ENCODE measurements at places on chromosomes 6 and 20.

DNA sequence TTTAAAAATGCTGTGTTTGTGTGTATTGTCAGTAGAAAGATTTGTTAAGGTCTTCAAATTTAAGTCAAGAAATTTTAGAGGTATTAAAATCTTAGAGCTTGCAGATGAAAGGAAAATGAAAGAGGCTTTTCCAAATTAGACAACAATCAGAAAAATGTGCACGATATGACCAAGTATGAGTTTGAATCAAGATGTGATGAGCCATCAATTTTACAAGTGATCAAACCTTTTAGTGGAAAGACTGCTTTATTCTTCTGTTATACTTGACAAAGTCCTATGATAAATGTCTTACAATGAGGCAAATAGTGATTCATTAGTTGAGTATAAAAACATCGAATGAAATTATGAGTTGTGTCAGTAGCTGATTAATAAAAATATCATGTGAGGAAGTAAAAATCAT lies 19.6 kb upstream of the CST1 start:
- no peak for DNase-seq

- no peak for DNase-seq
Observed at GRCh38 chr20:48850257-48850976, 22.6 kb upstream of the PREX1 start.

DNA sequence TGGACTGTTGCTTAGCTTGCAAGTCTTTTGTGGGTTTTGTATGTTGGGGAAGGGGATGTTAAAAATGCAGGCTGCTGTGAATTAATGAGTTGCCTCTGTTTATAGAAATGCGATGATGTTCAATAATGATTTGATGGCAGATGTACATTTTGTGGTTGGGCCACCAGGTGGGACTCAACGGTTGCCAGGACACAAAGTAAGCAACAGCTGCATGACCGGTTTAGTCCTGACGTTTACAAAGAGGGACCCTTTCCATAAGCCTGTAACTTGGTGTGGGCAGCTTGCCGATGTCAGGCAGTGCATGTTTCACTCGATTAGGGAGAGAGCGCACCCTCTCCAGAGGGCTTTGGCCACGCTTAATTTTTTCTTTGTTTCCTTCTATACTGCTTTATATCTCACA lies 1.3 kb downstream of the BTBD3 start:
- DNase-seq = no peak

DNA sequence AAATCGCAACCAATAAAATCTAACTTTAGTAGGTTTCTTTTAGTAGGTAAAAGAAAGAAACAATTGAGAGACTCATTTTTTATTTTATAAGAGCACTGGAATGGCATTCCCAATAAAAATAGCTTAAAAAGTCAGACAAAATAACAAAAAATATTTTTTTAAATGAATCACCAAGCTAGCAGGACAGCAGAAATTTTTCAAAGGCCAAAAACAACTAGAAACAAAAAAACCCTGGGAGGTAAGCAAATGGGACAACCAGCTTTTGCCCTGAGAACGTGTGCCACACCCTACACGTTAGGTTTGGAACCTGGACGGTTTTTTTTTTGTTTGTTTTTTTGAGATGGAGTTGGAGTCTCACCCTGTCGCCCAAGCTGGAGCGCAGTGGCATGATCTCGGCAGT lies 19.6 kb downstream of the GPLD1 start:
- DNase-seq = no peak

DNA sequence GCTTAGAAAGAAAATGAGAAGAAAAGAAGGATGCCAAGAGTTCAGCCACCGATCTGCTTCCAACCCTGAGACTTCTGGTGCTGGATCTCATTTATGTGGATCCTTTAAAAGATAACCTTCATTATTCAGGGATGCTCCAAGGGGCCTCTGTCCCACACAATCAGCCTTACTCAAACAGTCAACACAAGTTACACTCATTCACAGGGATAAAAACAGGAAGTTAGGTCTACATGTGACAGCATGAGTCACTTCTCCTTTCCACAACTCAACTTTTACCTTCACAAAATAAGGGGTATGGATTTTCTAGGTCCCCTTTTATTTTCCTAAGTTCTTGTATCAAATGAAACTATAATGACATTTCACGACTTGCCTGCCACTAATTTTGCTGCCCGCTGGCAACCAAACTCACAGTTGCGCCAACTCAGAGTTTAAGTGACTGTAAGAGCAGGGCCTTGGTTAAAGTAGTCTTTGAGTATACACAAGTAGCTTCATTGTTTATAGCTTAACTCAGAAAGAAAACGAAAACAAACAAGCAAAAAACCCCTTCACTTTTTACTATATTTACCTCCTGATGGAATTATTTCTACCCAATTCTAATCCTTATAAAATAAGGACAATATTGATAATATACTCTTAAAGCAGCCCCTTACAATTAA lies 278.8 kb upstream of the RUNX2 start:
- no peak for DNase-seq

DNA sequence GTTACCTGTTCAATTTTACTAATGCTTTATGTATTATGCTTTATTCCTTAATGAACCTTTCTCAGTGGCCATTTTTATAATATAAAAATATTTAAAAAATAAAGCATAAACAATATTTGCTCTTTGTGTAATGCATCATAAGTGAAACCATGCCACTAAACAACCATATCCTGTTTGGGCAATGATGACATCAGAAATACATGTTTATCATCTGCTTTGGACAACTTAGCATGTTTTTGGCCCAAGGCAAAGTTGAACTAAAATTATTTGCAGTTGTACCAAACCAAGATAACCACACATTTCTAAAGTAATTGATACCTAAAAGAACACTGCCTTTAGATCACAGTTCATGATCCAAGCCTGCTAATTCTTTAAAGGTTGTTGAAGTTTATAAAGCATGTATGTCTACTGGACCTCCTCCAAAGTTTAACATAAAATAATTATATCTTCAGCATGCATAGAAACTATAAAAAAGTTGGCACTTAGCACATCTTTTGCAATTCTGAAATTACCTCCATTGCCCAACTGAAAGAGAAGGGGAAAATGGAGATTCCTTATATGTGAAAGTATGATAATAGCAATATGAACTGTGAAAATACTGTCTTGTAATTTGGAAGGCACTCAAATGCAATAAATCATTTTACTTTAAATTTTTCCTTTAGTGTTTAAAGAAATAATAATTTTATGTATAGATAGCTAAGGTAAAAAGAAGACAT lies 325.6 kb upstream of the RUNX2 start:
- DNase-seq = no peak

- no peak for DNase-seq
Observed at GRCh38 chr6:170290296-170291128, at the start of gene DLL1. Gene DLL1, minus strand, starts transcription at chr6:170291078. Its CDS starts 939 bp downstream, at chr6:170290139.

DNA sequence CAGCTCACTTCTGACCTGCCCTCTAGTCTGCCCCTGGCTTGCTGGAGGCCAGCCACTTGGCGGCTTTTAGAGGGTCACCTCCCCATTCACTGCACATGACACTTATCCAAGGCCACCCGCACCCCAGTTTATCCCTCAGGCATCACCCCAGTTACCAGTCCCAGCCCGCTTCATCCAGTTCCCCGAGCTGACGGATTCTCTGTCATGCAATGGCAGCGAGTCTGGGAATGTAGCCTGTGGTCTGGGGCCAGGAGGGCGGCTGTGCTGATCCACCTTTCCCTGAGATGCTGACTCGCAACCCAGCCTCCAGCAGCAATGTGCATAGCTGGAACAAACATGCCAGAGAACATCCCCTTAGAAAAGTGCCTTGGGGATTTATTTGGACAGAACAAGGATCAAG lies 25.8 kb downstream of the SYNDIG1 start:
- DNase-seq = no peak

- DNase-seq = no peak
Observed at GRCh38 chr6:168331058-168331457, 11.5 kb upstream of the DACT2 start.
